ENCODE measurements at places on chromosomes 3 and 15.

DNA sequence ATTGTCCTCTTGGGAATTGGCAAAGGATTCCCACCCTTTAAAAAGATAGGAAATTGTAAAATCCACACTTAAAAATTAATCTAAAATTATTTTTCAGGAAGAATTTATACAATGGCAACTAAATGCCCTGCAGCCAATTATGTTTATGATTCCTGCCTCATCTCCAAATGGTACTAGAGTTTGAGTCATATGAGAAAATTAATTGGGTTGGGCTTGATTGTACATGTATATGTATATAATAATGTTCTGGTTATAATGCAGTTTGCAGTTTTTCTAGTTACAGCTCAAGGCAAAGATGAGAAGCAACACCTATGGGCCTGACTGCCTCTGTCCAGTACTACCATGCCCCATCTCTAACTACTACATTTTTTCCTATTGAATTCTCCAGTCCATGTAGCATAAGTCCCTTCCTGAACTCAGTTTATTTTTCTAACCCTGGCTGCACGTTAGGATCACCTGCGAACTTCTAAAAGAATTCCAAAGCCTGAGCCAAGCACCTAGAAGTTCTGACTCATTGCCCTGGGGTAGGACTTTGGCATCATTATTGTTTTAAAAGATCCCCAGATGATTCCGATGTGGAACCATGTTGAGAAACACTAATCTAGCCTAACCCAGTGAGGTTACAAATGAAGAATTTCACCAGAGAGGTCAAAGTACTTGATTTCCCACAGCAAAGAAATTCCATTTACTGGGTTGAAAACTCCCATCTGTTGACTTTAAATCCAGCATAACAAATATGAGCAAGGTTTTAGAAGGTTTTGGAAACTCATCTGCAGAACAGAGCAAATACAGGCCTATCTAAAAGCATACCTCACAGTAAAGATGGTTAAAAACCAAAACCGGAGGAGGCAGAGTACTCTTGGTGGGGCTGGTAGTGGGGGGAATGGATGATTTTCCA lies 19.4 kb downstream of the TGFBR2 start:
- no peak for DNase-seq

DNA sequence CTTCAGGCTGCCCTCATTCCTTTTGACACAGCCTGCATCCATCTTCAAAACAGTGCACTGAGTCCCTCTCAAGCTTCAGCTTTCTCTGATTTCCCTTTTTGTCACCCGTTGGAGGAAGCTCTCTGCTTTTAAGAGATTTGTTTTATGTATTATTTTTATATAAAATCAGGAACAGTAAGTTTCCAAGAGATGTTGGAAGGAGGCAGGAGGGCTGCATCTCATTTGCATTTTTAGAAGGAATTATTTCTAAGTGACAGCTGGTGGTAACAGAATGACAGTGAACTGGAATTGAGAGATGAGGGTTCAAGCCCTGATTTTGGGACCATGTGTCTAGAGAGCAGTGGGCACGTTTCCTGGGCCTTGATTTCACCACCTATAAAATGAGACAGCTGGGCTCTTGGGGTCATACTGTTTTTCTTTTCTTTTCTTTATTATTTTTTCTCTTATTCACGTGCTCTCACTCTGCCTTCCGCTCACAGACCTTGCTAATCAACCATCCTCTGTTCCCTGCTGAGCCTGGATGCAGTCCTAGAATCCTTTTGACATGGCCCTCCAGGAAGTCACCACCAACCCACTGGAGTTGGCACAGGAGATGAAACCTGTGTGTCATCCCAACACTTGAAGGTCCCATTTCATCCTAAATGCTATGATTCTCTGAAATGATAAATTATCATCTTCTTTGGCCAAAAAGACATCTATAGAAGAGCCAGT lies 148.6 kb downstream of the CACNA2D3 start:
- no peak for DNase-seq

- DNase-seq: no peak
Measured at GRCh38 chr3:149958171-149958796, 12.4 kb downstream of the PFN2 start.

- DNase-seq: no peak
Measured at GRCh38 chr3:36824443-36824842, 60.1 kb upstream of the DCLK3 start.

GRCh38 chr3:23797491-23797890 lies 8.3 kb upstream of the UBE2E1 start:
- no peak for DNase-seq

DNA sequence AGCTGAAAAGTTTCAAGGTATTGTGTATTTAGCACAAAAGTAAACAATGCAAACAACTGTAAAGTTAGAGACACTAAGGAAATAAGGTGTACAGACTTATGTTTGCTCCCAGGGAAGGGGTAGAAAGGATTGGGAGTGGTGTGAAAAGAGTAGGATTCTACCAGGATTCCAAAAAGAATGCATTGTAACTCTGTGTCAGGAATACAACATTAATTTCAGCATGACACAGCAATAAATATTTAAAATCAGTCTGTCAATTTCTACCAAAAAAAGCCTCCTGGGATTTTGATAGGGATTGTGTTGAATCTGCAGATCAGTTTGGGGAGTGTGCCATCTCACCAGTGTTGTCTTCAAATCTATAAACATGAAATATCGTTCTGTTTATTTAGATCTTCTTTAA lies 73.4 kb downstream of the LRRC28 start:
- DNase-seq: no peak

GRCh38 chr3:8480699-8481098 lies 20.9 kb upstream of the LMCD1 start:
- no peak for DNase-seq

GRCh38 chr15:77858792-77859490 lies 218.6 kb downstream of the TBC1D2B start:
- no peak for DNase-seq

DNA sequence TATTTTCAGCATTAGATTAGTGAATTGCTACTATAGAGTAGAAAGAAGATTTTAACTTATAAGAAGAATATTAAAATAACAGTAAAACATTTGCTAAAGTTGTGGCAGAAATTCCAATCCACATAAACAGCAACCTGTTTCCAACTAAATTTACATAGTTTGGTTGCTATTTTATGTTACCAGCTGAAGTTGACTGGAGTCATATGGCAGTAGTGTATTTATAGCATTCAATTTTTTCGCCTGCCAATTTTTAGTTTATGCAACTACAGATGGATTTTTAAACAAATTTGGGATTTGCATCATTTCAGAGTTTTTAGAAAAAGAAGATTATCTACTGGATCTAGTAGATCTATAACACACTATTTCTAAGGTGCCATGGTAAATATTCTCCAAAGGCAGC lies 332.5 kb upstream of the BCHE start:
- DNase-seq: no peak

DNA sequence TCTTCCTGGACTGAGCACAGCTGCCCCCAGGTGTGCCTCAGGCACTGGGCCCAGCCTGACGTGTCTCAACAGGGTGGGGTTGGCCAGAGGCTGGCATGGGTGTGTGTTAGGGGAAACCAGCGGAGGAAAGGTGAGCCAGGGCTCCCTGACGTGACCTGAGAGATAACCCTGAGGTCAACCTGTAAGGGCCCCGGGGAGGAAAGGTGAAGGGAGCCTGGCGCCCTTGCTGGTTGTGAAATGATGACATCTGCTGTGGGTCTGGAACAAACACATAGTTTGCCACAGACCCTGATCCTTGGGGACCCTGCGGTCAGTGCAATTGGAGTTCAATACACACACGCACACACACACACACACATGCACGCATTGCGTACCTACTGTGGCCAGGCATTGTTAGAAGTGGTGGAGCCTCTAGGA lies 100.2 kb upstream of the TLE3 start:
- DNase-seq: no peak

Measured in breast epithelium (tissue), 4 donors.